ENCODE measurements at places on chromosomes 1 and 21.

DNA sequence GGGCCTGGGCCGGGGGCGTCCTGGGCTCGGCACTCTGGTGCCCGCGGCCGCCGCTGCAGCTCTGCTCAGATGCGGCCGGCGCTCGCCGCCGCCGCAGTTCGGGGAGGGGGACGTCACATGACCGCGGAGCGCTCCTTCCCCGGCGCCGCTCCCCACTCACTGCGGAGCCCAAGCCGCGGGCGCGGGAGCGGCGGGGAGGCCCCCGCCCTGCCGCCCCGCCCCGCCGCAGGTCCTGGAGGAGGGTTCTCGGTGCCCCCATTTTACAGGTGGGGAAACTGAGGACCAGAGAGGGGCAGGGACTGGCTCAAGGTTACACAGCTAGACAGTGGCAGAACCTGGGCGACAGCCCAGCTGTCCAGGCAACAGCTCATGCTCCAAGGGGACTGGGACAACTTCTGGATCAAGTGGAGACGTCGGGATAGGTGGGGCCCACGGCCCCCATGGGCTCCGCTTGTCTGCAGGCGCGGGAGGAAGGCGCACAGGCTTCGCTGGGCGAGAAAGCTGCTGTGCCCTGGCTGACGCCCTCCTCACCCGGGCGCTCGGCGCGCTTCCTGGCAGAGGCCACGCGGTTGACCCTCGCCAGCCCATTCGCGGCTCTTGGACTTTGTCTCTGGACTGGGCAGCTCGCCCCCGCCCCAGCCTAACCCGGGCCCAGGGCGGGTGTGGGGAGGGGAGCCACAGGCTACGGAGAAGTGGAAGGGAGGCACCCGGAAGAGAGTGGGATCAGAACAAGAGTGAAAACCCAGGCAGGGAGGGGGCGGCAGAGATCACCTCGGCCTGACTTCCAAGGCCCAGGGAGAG, at the start of gene RAP1GAP:
Gene RAP1GAP, minus strand, starts transcription at position 100 of the 801 bp plus-strand sequence. CDS start 49,325 bp downstream, outside the sequence.
- DNase-seq: no peak

DNA sequence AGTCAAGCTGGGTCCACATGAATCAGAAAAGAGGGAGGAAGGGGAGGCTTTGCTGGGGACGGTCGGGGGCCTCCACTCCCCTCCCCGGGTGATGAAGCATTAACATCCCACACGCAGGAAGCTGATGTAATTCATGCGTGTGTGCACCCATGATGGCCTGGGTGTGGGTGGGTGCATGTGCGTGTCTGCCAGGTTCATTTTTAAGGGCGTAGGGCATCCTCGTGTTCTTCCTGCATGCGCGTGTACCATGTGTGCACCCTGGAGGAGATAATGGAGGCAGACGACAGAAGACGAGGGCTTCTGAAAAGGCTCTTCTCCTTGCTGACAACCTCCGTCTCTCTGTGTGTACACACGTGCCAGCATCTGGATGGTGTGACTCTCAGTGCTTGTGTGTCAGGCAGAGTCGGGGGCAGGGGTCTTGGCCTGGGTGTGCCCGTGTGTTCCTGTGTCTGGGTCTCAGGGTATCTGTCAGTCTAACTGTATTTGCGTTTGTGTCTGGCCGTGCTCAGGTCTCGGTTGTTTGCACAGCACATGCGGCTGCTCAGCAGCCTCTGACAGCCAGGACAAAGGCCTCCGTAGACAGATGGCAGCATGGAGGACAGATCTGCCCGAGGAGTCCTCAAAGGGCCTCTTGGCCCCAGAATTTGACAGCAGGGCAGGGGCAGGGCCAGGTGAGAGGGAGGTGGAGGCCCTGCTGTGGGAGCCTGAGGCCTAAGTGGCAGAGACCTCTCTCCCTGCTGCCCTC, 2.4 kb downstream of the RAP1GAP start:
- no peak for DNase-seq

DNA sequence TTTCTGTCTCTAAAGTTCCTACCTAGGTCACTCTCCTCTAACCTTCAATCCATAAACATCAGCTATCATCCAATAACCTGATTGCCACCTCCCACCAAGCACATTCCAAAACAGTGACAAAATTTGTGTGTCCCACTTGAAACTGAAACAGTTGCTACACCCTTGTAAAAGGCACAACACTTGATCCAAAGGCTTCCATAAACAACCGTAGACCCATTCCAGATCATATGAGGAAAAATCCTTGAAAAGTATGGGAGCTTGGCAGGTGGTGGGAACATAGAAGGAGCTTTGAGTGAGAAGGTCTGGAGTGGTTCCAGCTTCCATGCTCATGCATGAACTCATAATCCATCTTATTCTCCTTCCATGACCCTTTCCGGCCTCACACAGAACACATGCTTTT, 82.0 kb upstream of the ATP1A1 start:
- no peak for DNase-seq

GRCh38 chr1:88774151-88774556, 90.1 kb downstream of the PKN2 start:
- no peak for DNase-seq

- DNase-seq: no peak
Observed at GRCh38 chr1:201724039-201724765, 104.8 kb upstream of the IPO9 start.

DNA sequence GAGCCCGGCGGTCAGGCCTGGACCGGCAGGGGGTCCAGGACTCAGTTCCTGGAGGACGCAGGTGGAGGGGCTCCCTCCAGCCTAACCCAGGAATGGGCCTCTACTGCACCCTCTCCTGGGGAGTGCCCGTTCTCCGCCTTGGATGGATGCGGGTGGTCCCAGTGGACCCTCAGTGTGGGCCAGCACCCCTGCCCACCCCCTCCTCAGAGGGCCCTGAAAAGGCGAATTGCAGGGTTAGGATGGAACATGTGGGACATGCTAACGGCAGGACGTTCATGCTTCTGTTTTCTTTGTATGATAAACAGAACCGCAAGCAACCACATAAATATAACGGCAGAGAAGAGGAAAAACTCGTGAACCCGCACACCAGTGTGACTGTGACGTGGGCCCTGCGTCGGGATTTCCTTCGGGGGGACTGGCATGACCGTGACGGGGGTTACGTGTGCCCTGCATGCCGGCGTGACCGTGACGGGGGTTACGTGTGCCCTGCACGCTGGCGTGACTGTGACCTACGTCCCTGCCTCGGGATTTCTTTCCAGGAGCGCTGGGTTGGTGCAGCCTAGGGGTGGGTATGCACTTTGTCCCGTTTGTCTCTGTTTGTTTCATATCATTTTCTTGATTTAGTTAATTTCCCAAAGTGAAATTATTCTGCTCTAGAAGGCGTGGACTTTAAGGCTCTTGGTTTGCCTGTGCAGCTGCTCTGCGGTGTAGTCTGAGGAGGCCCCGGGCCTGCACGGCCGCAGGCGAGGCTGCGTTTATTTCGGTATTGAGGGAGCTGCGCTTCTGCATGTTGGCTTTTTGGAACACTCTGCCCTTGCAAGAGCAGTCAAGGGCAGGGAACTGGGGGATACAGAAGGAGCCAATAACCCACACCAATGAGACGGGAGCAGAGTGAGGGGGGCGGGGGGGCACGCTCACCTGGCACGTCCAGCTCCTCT, 3.1 kb downstream of the FTCD start:
- no peak for DNase-seq

- DNase-seq: peak; percentile 76
Observed at GRCh38 chr1:147167365-147167764, 4.9 kb downstream of the PRKAB2 start.

GRCh38 chr1:183604038-183604808, 14.0 kb upstream of the NCF2 start:
- peak; percentile 49 for DNase-seq

DNA sequence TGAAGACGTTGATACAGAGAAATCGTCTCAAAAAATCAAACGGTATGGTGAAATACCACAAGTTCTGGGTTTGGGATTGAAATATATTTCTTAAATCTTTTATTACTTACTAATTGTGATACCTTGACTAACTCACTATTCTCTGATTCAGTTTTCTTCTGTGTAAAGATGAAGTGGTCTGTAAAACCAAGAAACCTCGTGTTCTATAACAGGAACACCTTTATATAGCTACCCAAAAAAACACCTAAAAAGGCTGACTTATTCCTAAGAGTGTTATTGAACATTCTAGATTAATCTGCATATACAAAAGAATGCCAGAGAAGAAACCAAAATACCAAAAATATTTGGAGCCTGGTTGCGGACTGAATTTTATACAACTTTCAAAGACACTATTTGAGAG, 721 bp downstream of the LRRIQ3 start:
- DNase-seq: no peak

GRCh38 chr1:208132287-208132882, 111.8 kb downstream of the PLXNA2 start:
- peak; percentile 84 for DNase-seq

- no peak for DNase-seq
Observed at GRCh38 chr1:5225707-5226704, 571.6 kb downstream of the AJAP1 start.

DNA sequence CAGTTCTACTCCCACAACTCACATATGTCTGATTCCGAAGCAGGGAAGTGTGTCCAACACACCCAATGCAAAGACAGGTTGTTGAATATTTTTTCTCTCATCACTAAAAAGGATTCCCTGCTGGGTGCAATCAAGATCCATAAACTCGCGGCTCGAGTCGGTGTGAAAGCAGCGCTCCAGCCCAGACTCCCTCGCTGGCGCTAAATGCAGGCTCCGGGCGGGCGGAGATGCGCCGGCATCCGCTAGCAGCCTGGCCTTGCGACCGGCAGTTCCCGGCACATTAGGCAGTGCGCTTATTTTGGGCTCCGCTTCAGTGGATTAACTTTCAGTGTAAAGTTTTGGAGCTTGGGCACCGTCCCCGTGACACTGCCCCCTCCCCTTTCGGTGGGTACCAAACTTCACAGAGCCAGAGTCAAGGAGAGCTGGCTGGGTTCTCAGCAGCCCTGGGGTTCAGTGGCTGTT, 87.7 kb upstream of the POU3F1 start:
- no peak for DNase-seq

GRCh38 chr1:103513711-103514110, 11.8 kb upstream of the RNPC3 start:
- no peak for DNase-seq

GRCh38 chr1:204294357-204294756, 65.4 kb downstream of the PLEKHA6 start:
- DNase-seq: peak; percentile 80

DNA sequence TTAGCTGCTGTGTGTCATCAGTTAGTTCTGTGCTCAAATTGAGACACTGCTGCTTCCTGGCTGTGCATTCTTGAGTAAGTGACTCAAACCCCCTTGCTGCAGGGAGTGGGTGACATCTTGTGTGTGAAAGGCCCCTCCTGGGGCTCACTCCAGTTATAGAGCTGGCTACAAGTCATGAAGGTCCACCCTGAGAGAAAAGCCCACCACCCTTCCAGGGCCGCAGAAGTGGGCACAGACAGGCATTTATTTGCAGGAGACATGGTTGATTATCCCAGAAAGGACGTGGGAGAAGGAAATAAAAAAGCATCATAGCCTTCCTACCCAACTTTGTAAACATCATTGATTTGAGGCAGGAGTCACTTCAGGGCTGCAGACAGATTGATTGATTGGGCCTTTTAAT, 550.6 kb downstream of the MATN1 start:
- DNase-seq: no peak

DNA sequence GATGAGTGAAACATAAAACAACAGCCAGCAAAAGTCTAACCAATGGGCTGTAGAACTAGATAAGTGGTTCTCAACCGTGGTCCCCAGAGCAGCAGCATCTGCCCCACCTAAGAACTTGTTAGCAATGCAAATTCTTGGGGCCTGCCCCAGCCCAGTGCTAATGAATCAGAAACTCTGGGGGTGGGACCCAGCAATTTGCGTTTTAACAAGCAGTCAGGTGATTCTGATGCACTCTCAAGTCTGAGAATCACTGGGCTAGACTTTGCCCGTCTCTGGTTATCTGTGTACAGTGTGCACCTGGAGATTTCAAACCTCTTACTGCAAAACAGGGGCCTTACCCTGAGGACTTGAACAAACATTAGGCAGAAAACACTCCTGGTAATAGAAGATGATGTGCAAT, 66.5 kb downstream of the PLXNA2 start:
- DNase-seq: no peak

GRCh38 chr1:8671306-8671917, 146.0 kb downstream of the RERE start:
- DNase-seq: peak; percentile 58

GRCh38 chr21:32884062-32884461, 112.5 kb upstream of the PAXBP1 start:
- no peak for DNase-seq

DNA sequence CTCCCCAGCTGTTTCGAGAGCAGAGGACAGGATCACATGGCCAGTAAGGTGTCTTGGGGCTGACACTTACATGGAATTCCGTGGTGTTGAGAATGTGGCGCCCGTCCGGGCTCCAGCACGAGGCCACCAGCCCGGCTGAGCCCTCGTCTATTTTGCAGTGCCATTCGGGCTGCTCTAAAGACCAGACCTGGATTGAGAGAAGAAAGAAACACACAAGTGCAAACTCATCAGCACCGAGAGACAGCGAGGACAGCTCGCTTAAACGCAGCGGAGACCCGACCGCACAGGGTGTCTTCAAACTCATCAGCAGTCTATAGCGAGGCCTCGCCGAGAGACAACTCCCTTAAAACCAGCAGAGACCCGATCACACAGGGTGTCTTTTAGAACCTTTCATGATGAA, 3.3 kb downstream of the WRAP73 start:
- no peak for DNase-seq

GRCh38 chr1:65467536-65467935, 47.1 kb downstream of the LEPR start:
- DNase-seq: peak; percentile 22

DNA sequence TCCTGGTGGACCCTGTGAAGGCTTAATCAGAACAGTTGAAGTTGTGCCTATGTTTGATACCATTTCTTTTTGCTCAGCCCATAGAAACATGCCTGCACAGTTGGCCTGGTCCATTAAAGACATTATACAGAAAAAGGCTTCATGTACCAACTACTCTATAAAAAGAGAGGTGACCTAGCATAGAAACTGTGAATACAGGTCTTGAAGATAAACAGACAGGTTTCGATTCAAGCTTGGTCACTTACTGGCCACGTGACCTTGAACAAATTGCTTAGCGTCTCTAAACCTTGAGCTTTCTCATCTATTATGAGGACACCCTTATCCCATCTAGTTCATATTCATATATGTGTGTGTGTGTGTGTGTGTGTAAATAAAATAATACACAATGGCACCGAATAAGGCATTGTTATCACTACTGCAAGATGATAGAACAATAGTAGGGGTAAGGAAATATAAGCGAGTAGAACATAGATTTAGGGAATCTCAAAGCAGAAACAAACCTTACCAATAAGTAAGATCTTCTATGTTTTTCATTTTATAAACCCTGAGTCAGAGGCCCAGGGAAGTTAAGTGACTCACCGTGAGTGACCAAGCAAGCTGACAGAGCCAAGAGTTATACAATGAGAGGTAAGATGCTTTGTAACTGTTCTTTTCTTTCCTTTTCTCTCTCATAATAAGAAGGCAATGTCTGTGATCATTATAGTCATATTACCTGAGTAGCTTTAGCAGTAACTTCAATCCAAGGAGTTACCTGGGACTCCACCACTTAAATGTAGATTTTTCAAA, 476.8 kb upstream of the DEPDC1 start:
- DNase-seq: no peak

DNA sequence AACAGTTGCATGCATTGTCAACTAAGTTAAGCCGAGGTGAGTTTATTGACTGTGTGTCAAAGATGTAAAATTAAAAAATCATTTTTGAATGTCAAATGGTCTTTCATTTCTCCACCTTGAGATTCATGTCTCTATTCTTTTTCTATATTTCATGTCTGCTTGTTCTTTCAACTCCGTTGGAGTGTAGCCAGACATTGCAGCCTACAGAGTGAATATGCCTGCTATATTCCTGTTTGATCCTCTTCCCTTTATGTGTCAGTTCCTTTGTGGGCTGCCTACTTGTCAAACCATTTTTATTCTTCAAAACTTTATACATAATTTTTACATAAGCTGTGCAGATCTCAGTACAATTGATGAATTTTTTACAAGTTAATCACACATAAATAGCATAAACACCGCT, 1325.8 kb upstream of the PRMT6 start:
- DNase-seq: no peak

Measured in hepatic stellate cell (primary cell).